ENCODE measurements at places on chromosomes 16 and 17.
A peak's percentile ranks its signal among the peaks of the same experiment; 100 is the strongest.

- DNase-seq, result no peak
Measured at GRCh38 chr16:280552-280951, at the start of gene ARHGDIG. Gene ARHGDIG (plus strand): TSS chr16:280591. CDS start chr16:280681, 90 bp downstream.

- DNase-seq, result no peak
Measured at GRCh38 chr16:629185-629832, 1.5 kb upstream of the WFIKKN1 start.

DNA sequence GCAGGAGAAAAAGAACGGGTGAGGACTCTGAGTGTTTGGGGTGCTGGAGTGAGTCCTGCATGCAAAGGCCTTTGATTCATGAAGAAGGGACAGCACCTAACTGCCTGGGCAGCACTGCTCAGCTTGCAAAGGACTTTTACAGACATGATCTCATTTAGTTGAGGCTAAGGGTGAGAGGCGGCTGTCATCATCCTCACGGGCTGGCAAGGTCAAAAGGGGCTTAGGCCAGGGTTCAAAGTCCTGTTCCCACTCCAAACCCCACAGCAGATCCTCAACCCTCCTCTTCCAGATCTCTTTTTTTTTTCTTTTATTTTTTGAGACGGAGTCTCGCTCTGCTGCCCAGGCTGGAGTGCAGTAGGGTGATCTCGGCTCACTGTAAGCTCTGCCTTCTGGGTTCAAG, 4.8 kb downstream of the RHBDF2 start:
- DNase-seq, result no peak

DNA sequence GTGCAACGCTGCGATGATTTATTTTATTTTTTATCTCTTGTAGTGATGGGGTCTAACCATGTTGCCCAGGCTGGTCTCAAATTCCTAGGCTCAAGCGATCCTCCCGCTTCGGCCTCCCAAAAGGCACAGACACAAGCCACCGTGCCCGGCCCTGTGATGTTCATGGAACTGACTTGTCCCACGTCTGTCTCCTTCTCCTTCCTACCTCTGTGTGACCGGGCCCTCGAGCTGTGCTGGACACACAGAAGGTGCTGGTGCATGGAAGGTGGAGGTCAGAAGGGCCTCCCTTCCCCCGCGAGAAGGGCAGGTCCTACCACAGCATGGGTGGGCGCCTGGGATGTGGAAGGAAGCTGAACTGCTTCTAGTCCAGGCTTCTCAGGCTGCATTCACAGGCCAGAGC, 88.0 kb downstream of the SEC14L1 start:
- no peak for DNase-seq

GRCh38 chr17:32483451-32484019, 3.3 kb upstream of the CDK5R1 start:
- DNase-seq, result no peak

DNA sequence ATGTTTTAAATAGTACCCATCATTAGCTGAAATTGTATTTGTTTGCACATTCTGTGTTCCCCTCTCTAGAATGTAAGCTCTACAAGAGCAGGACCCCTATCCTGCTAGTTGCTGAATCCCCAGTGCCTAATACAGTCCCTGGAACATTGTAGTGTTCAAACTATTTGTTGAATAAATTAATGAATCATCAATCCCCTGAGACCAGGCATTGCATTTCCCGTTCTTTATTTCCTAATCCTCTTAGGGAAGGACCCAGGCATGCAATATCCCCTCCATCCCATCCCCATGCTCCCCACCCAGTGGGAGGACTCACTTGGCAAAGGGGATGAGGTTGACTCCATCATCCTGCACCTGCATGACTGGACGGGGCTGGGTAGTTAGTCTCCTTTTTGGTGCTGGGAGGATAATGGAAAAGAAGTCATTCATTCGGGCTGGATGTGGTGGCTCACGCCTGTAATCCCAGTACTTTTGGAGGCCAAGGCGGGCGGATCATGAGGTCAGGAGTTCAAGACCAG, 3.2 kb downstream of the INCA1 start:
- no peak for DNase-seq

- no peak for DNase-seq
Measured at GRCh38 chr17:82110298-82110697, 12.3 kb upstream of the FASN start.

DNA sequence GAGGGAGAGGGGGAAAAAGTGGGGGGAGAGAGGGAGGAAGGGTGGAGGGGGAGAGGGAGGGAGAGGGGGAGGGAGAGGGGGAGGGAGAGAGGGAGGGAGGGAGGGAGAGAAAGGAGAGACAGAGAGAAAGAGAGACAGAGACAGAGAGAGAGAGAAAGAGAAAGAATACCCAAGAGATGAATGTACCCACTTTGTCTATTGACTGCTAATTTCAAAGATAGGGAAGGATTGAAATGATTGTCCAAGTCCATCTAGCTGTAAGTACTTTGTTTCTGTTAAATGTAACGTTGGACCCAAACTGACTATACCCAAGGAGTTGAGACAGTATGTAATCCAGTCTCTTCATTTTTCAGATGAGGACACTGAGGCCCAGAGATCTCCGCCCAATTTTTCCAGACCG, 374.9 kb downstream of the GRIN2A start:
- DNase-seq, result no peak

DNA sequence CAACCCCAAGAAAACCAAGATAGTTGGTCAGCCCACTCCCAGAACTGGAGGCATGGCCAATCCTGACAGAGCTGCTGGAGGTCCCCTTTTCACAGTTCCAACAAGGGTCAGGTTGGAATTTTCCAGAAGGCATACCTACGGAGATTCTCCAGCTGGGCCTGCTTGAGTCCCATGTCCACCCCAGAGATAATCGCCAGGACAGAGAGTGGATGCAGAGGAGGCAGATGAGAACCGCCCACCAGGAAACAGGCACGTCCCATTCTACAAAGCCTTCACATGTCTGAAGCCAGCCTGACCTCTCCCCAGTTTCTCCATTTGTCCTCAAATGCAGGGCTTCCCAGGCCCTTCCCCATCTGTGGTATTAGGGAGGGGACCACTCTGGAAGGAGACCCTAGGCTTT, 47.4 kb upstream of the SMURF2 start:
- DNase-seq, result no peak

GRCh38 chr16:27401768-27402568, at the start of gene IL21R:
Gene IL21R (plus strand): TSS chr16:27402174. CDS start chr16:27430072, 27,898 bp downstream.
- peak; percentile 15 for DNase-seq

DNA sequence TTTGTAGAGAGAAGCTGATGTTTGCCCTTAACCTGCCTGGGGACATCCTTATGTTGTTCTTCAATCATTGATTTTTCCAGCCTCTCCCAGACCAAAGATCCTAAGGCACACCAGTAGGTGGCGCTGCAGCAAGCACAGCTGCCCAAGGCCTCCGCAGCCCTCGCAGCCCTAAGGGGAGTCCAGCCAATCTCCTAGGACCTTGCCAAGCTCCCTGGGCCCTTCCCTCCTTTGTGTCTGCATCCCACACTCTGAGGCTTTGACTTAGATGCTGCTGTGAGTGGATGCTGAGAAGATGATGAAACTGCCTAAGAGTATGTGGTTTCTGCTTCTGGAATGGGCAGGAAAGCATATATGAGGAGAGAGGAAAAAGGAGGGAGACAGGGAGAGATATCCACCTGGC, 47.1 kb downstream of the SPACA3 start:
- DNase-seq, result no peak

Measured in HFF-Myc (cell line).